Activated CD8-positive, alpha-beta memory T cell treated with anti-CD3 and anti-CD28 coated beads, Interleukin-2, amount 10 ng/mL, durations not matched to agents 7 days and 5 days (primary cell): ENCODE measurements at places on chromosomes 7 and 10.

DNA sequence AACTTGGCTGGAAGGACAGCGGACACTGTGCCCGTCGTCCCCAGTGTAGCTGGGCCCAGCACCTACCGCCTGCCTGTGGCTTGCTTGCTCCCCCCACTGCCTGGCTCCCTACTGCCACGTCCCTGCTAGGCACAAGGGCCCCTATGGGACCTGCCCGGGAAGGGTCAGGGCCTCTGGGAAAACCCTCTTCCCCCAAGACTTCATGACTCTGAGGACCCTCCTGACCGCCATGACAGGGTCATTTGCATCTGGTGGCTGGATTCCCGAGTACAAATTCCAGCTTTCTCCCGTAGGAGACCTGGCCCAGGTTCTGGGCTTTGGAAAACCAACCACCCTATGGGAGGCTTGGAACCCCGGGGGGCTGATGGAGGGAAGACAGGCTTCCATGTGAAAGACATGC is 1.4 kb upstream of the MMD2 start:
- DNase-seq = no peak

GRCh38 chr7:86991771-86992191 is 67.7 kb downstream of the ELAPOR2 start:
- no peak for DNase-seq

- no peak for DNase-seq
Measured at GRCh38 chr7:93515144-93515543, 59.4 kb downstream of the CALCR start.

GRCh38 chr10:51485668-51486067 is 213.7 kb downstream of the CSTF2T start:
- DNase-seq = no peak

- DNase-seq = no peak
Measured at GRCh38 chr10:71493741-71494140, 97.0 kb downstream of the CDH23 start.

GRCh38 chr10:48453451-48454301 is 147.2 kb downstream of the MAPK8 start:
- DNase-seq = no peak
